ENCODE measurements at places on chromosomes 4 and X.

DNA sequence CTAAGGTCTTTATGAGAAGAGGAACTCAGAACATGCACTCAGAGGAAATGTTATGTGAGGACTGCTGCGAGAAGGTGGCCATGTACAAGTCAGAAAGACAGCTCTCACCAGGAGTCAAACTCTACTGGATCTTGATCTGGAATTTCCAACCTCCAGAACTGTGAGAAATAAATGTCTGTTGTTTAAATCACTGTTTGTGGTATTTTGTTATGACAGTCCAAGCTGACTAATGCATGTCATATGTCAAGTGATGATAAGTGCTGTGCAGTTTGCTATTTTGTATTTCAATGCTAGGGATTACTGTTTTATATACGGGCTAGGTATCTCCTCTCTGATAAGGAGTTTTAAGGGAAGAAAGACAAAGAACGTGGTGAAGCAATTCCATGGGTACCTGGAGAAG is 162.3 kb downstream of the CPEB2 start:
- no peak for DNase-seq

DNA sequence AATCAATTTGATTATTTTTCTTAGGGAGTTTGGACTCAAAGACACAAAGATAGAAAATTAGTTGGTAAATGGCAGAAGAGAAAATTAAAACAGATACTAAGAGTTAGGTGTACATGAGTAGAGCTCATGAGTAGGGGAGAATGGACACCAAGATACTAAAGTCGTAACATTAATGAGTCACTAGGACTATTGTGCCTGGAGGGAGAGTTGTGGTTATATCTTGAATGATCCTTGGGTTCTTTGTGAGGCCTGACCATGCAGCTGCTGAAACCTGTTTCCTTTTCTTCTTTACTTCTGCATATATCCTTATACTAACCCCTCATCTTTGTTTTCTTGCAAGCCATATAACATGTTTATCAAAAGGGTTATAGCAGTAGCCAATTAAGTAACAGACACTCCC is 532.8 kb downstream of the RPA4 start:
- no peak for DNase-seq

DNA sequence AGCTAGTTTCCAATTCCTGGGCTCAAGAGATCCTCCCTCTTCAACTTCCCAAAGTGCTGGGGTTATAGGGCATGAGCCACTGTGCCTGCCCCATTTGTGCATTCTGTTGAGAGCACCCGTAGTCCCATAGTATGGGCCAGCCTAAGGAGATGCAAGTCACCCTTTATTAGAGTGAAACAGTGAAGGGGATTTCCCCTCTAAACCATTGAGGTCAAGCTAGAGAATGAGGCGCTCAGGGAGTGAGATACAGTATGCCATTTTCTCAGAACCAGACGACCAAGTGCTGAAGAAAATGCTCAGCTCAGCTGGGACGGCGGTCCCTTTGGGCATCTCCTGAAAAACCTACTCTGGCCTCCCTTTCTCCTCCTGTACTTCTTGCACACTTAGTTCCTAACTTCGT is 18.7 kb downstream of the RNF4 start:
- DNase-seq: no peak

DNA sequence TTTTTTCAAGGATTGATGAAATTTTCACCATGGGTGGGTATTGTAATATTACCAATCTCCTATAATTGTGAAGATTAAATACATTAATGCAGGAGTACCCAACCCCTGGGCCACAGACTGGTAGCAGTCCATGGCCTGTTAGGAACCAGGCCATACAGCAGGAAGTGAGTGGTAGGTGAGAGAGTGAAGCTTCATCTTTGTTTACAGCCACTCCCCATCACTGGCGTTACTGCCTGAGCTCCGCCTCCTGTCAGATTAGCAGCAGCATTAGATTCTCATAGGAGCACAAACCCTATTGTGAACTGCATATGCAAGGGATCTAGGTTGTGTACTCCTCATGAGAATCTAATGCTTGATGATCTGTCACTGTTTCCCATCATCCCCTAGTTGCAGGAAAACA is 15.1 kb downstream of the RAPGEF2 start:
- DNase-seq: no peak

GRCh38 chr4:141348125-141348524 is 127.4 kb downstream of the ZNF330 start:
- DNase-seq: no peak

DNA sequence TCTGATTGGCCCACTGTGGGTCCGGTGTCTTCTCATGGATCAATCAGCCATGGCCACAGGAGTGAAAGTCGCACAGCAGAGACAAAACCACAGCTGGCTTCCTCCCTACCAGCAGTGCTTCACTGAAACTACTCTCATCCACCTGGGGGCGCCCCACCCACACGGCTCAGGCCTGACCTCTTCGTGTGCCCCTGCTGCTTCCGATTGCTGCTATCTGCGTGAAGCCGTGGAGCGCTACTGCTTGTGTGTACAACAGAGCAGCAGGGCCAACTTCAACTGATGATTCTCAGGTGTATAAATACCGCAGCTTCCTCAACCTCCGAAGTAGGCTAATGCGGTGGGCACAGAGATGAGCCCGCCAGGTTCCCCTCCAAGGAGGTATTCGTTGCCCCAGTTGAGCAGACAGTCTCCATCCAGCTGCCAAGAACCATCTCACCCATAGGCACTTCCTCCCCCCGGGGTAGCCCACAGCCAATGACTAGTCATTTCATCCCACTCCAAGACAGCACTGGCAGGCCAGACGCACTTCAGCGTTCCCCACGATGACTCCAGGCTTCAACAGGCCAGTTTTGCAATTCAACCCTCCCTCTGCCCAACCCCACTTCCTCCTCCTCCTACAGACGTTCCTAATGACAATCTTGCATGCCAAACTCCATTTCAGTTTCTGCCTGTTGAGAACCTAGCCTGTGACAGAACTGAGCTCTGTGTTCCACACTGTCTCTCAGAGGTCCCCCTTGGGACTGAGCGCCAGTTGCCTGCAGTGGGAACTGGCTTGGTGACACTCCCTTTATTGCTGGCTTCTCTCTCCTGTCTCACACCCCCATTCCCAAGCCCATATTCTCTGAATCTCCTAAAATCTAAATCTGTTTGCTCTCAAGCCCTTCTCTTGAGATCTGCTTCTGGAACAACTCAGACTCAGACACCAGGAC is 41.3 kb upstream of the ATP6AP2 start:
- peak; percentile 94 for DNase-seq

- DNase-seq: no peak
Measured at GRCh38 chr4:102578270-102578669, 77.1 kb downstream of the NFKB1 start.
